Chondrocyte (in vitro differentiated cells): ENCODE measurements at places on chromosomes 7 and 10. TPM values are rescaled to one million over a fixed set of nuclear protein-coding genes. Genes with fewer than 3 reads are reported as not detected.

MRPS33 gene
- total RNA-seq = 27.9 to 36.2 TPM (median 29.4 TPM) in 3 replicates

DNA sequence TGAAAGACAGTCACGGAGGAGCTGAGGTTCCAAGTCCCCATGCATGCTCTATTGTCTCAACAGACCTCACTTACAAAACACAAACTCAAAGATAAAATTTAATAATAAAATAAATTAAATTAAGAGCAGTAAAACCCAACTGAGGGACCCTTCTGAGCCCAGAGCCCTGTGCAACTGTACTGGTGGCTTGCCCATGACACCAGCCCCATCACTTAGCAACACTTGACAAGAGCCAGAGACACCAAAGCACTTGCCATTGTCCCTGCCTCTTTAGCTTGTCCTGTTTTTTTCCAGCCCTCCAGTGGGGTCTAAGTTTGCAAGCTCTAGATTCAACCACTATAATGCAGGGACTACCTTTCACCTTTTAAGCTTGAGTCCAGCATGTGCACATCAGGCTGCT is 117.9 kb downstream of the JCAD start:
- H3K4me1 ChIP-seq = peaks cover 13% of the 10 kb centered on the region
- no peak for DNase-seq
- no peak overlapping the region for H3K4me3 ChIP-seq
- no peaks in the 10 kb centered on the region for H3K27me3 ChIP-seq

GRCh38 chr7:7918736-7919448 is 49.7 kb upstream of the GLCCI1 start:
- H3K4me3 ChIP-seq = no peak overlapping the region
- no peaks in the 10 kb centered on the region for H3K4me1 ChIP-seq
- H3K27ac ChIP-seq = no peak overlapping the region
- no peaks in the 10 kb centered on the region for H3K36me3 ChIP-seq
- no peaks in the 10 kb centered on the region for H3K27me3 ChIP-seq
- no peak for DNase-seq

- H3K27me3 ChIP-seq = no peaks in the 10 kb centered on the region
- H3K4me3 ChIP-seq = no peak overlapping the region
- DNase-seq = no peak
- H3K4me1 ChIP-seq = peaks cover 37% of the 10 kb centered on the region
- H3K36me3 ChIP-seq = peaks cover 4% of the 10 kb centered on the region
Observed at GRCh38 chr10:32376097-32376496, 29.1 kb upstream of the EPC1 start.

DNA sequence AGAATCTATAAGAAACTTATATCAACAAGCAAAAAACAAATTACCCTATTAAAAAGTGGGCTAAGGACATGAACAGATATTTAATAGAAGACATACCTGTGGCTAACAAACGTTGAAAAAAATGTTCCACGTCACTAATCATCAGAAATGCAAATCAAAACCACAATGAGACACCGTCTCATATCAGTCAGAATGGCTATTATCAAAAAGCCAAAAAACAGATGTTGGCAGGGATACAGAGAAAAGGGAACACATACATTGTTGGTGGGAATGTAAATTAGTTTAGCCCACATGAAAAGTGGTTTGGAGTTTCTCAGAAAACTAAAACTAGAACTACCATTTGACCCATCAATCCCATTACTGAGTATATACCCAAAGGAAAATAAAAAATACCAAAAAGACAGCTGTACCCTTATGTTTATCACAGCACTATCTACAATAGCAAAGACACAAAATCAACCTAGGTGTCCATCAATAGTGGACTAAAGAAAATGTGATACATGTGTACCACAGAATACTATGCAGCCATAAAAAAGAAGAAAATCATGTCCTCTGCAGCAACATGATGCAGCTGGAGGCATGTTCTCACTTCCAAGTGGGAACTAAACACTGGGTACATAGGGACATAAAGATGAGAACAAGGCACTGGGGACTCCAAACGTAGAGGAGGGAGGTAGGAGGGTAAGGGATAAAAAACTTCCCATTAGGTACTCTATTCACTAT is 83.8 kb upstream of the TMEM168 start:
- no peak for DNase-seq
- no peak overlapping the region for H3K27ac ChIP-seq
- no peak overlapping the region for H3K4me3 ChIP-seq
- peaks cover 9% of the 10 kb centered on the region for H3K4me1 ChIP-seq
- H3K27me3 ChIP-seq = no peaks in the 10 kb centered on the region

DNA sequence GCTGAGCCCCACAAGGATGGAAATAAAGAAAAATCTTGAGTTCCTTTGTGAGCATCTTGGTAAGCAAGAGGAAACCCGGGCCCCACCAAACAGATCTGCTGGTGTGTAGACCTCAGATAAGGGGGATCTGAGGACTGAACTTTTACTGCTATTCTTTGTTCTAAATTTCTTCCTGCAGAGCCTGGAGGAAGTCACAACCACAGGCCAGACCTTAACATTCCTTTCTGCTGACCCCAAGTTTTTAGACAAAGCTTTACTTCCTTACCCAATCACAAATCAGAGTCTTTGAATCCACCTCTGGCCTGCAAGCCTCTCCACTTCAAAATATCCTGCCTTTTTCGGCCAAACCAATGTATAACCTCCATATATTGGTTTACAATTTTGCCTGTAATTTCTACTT is 352.6 kb upstream of the AUTS2 start:
- no peak overlapping the region for H3K4me3 ChIP-seq
- H3K27ac ChIP-seq = no peak overlapping the region
- no peaks in the 10 kb centered on the region for H3K27me3 ChIP-seq
- DNase-seq = no peak
- peaks cover 8% of the 10 kb centered on the region for H3K4me1 ChIP-seq
- no peaks in the 10 kb centered on the region for H3K36me3 ChIP-seq

- H3K36me3 ChIP-seq = peaks cover 1% of the 10 kb centered on the region
- no peak overlapping the region for H3K27ac ChIP-seq
- no peak for DNase-seq
- no peaks in the 10 kb centered on the region for H3K27me3 ChIP-seq
- H3K4me1 ChIP-seq = peaks cover 18% of the 10 kb centered on the region
- no peak overlapping the region for H3K4me3 ChIP-seq
Observed at GRCh38 chr10:114933588-114933987, 4.4 kb upstream of the TRUB1 start.

SRRT gene
- 104 to 138 TPM (median 105 TPM) in 3 replicates for total RNA-seq

GRCh38 chr10:131816157-131816775 is 84.5 kb upstream of the PPP2R2D start:
- H3K36me3 ChIP-seq = no peaks in the 10 kb centered on the region
- DNase-seq = no peak
- no peak overlapping the region for H3K4me3 ChIP-seq
- peaks cover 41% of the 10 kb centered on the region for H3K27me3 ChIP-seq
- no peak overlapping the region for H3K27ac ChIP-seq
- H3K4me1 ChIP-seq = no peaks in the 10 kb centered on the region

DNA sequence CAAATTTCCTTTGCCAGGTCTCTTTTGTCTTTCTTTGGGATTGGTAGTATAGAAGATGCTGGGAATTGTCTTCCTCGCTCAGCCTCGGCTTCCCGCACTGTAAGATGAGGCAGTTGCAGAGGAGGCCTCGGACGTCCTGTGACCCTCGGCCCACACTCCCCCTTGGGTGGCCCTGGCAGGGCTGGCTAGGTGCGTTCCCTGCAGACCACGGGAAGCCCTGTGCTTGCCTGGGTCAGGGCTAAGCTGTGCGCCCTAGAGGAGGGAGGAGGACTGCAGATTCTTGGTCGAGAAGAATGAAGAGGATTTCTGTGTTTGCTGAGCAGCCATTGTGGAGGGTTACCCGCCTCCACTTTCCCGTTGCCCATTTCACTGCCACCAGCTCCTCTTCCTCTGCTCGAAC is 42.8 kb downstream of the WIPI2 start:
- H3K4me1 ChIP-seq = no peaks in the 10 kb centered on the region
- H3K4me3 ChIP-seq = no peak overlapping the region
- H3K36me3 ChIP-seq = peaks cover 35% of the 10 kb centered on the region

NEBL gene
- total RNA-seq = 1.8 to 2.4 TPM (median 2.0 TPM) in 3 replicates

GRCh38 chr7:128381161-128381821 is 19.8 kb upstream of the PRRT4 start:
- no peaks in the 10 kb centered on the region for H3K36me3 ChIP-seq
- H3K4me1 ChIP-seq = no peaks in the 10 kb centered on the region
- H3K4me3 ChIP-seq = no peak overlapping the region
- no peak for DNase-seq

SP8 gene
- not detected in 3 replicates for total RNA-seq

GRCh38 chr10:102645388-102645740 is 1.1 kb downstream of the TRIM8 start:
- peak overlapping the region; percentile 96 for H3K4me3 ChIP-seq
- DNase-seq = no peak
- H3K36me3 ChIP-seq = peaks cover 2% of the 10 kb centered on the region
- peaks cover 51% of the 10 kb centered on the region for H3K4me1 ChIP-seq
- H3K27ac ChIP-seq = peak overlapping the region; percentile 99

DNA sequence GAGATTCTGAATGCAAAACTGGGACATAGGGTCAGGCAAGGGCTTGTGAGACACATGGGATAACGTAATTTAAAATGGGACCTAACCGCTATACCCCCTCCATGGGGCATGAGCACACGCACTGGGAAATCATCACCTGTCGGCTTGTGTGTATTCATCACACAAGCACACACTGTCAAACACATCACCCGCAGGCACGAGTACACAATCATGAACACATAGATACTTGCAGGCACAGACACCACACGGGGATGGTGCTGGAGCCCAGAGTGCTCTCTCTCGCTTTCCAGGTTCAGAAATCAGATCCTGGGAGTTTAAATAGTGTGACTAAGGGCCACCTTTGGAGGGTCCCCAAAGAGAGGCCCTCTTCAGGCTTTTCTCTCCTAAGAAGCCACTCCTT is 19.6 kb upstream of the TLX1 start:
- DNase-seq = peak; percentile 17
- no peak overlapping the region for H3K27ac ChIP-seq
- H3K4me3 ChIP-seq = no peak overlapping the region

- no peak overlapping the region for H3K4me3 ChIP-seq
- no peak for DNase-seq
- no peak overlapping the region for H3K27ac ChIP-seq
- no peaks in the 10 kb centered on the region for H3K4me1 ChIP-seq
- H3K36me3 ChIP-seq = peaks cover 6% of the 10 kb centered on the region
Observed at GRCh38 chr10:1872151-1872726, 134.9 kb upstream of the ADARB2 start.

DNA sequence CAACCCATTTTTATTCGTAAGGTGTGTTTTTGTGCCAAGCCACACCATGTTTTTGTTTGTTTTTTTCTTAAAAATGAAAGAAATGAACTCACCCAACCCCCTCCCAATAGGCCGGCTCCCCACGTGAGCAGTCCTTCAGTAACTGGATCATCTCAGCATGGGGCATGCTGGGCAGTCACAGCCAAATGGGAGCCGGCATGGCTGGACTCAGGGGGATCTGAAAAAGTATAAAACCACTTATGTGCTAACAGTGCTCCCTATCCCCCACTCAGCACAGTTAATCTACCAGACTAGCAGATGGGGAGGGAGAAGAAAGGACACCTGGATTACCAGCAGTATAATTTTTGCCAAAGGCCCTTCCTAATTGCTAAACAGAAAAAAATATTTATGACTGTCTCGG is 39.3 kb downstream of the BAZ1B start:
- peaks cover 24% of the 10 kb centered on the region for H3K4me1 ChIP-seq
- no peaks in the 10 kb centered on the region for H3K27me3 ChIP-seq
- H3K36me3 ChIP-seq = peaks cover 26% of the 10 kb centered on the region
- H3K4me3 ChIP-seq = no peak overlapping the region
- H3K27ac ChIP-seq = peak overlapping the region; percentile 58
- no peak for DNase-seq

INMT gene
- total RNA-seq = 5.6 to 73.2 TPM (median 70.1 TPM) in 3 replicates

CALHM2 gene
- 1.3 to 10.9 TPM (median 9.9 TPM) in 3 replicates for total RNA-seq

DNA sequence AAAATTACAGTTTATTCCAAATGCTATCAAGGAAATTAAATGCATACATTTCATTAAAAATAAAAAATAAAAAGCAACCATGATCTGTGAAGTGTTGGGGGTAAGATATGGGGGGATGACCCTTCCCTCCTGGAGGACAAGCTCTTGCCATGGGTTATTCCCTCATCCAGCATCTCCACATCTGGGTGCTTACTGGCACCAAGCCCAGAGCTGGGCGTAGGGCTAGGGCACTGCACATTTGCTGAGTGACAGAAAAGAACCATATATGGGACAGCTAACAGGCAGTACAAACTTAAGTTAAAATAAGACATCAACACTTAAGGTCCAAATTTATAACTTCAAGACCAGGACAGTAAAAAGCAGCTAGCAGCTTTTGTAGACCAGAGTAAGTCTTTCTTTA is 10.2 kb downstream of the CCDC6 start:
- no peaks in the 10 kb centered on the region for H3K36me3 ChIP-seq
- peaks cover 52% of the 10 kb centered on the region for H3K4me1 ChIP-seq
- no peak for DNase-seq
- H3K27ac ChIP-seq = no peak overlapping the region
- no peak overlapping the region for H3K4me3 ChIP-seq
- H3K27me3 ChIP-seq = no peaks in the 10 kb centered on the region

AKR1C8 gene
- not detected in 3 replicates for total RNA-seq

DNA sequence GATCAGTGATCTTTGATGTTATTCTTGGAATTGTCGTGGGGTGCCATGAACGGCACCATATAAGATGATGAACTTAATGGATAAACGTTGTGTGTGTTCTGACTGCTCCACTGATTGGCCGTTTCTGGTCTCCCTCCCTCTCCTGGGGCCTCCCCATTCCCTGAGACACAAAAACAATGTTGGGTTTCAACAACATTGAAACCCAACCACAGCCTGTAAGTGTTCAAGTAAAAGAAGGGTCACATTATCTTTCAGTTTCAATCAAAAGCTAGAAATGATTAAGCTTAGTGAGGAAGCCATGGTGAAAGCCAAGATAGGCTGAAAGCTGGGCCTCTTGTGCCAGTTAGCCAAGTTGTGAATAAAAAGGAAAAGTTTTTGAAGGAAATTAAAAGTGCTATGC is 19.5 kb downstream of the EN2 start:
- no peak overlapping the region for H3K4me3 ChIP-seq
- H3K36me3 ChIP-seq = peaks cover 3% of the 10 kb centered on the region
- no peak for DNase-seq
- H3K27ac ChIP-seq = no peak overlapping the region
- H3K4me1 ChIP-seq = peaks cover 9% of the 10 kb centered on the region
- peaks cover 42% of the 10 kb centered on the region for H3K27me3 ChIP-seq

CFAP70 gene
- total RNA-seq = 0.42 to 1.4 TPM (median 0.59 TPM) in 3 replicates

EPO gene
- not detected in 3 replicates for total RNA-seq

MBL2 gene
- not detected in 3 replicates for total RNA-seq

DNA sequence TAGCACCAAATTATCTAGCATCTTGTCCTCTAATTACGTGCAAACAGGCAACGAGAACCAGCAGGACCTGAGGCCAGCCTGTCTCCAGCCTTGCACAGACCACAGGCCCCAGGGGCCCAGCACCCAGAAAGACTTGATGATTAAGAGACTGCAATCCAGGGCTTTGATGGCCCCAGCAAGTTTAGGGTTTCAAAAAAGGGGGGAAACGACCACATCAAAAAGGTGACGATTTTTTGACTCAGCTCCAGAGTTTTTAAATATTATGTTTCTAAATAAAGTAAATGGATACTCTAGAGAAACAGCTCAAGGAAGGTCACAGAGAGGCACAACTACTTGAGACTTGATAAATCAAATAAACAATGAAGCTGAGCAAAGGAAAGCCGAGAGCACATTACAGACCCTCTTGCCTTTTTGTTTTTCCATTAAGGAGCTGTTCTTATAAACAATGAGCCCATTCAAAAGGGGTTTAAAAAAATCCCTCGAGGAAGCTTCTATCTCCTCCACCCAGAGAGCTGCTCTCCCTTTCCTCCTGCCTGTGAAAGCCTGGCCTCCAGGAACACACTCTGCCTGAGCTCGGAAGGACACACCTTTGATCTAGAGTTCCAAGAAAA is 44.1 kb downstream of the GLI3 start:
- H3K27me3 ChIP-seq = no peaks in the 10 kb centered on the region
- no peaks in the 10 kb centered on the region for H3K36me3 ChIP-seq
- H3K27ac ChIP-seq = peak overlapping the region; percentile 76
- peak overlapping the region; percentile 62 for H3K4me3 ChIP-seq

SLC25A13 gene
- 25.6 to 33.8 TPM (median 26.6 TPM) in 3 replicates for total RNA-seq
